ELR (cell line): ENCODE measurements at places on chromosomes 2 and 18.

GRCh38 chr2:168790226-168790902 is 12.1 kb upstream of the NOSTRIN start:
- DNase-seq: no peak

- DNase-seq: peak; percentile 68
These were observed 26.6 kb upstream of the LANCL1 start for GRCh38 chr2:210503001-210503623.

GRCh38 chr2:193738892-193739291 is 1544.2 kb upstream of the TMEFF2 start:
- DNase-seq: no peak

GRCh38 chr18:49161627-49162026 is 210.9 kb upstream of the SMAD7 start:
- peak; percentile 13 for DNase-seq

DNA sequence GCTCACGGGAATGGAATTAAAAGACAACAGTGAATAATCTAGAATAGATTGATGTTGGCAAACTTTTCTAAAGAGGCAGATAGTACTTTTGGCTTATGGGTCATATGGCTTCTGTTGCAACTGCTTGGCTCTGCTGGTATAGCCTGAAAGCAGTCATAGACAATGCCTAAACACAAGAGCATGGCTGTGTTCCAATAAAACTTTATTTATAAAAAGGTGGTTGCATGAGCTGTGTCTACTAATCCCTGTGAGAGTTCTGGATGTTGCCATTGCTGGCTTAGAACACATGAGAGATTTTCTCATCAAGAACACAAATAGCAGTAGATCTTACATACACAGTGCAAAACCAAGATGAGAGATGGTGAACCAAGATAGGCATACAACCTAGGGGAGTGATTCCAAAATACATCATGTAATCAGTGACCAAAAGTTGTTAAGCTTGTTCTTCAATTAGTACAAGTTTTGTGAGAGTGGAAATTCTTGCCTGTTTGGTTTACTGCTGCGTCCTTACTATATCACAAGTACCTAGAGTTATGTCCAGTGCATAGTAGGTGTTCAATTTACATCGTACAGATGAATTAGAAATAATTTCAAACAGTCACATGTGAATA is 380.0 kb downstream of the METTL4 start:
- no peak for DNase-seq
